Posterior cingulate gyrus (tissue), 11 donors: ENCODE measurements at places on chromosomes 7 and 10.

DNA sequence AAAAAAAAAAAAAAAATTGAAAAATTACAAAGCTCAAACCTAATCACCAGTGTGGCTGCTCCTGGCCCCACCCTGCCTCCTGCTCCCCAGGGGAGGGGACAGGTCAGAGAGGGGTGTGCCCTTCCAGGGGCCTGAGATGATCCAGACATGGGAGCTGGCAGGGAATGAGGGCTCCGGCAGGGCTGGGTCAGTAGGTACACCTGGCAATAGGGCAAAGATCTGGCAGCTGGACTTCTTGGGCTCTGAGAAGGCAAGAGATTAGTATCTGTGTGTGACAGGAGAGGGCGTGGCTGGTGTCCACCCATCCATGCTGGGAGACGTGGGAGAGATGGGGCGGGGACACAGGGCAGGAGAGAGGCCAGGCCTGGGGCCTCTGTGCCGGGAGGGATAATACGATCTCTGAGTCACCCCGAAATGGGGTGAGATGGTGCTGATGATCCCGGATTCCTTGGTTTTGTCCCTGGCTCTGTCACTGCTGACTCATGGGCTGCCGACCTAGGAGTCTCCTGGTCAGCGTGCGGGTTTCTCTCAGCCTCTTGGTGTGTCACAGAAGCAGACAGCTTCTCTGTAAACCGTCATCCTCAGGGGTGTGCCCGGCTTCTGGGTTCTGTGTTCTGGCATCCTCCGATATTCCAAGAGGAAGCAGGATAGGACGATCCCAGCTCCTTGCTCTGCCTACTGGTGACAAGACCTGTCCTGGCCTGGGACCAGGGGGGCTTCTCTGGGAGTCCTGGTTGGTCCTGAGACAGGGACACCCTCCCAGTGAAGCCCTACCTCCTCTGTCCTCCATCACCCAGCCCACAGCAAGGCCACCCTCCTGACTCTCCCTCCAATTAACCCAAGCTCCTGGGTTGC, 8.2 kb upstream of the CLDN4 start:
- DNase-seq = peak; percentile 47

- DNase-seq = peak; percentile 23
Measured at GRCh38 chr7:157684157-157684908, 347.5 kb downstream of the DNAJB6 start.

DNA sequence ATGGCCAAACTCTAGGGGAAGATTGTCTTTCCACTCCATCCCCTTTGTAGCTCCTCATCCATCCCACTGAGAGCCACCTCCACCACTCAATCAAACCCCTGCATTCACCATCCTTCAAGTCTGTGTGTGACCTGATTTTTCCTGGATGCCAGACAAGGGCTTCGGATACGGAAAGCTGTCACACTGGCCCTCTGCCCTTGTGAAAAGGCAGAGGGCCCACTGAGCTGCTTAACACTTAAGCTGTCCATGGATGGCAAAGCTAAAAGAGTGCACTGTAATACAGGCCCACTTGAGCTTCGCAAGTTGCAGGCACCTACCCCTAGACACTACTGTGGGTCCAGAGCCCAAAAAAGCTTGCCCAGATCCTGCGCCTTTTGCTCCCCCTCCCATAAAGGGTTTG, 237.2 kb downstream of the MAGI2 start:
- DNase-seq = no peak

DNA sequence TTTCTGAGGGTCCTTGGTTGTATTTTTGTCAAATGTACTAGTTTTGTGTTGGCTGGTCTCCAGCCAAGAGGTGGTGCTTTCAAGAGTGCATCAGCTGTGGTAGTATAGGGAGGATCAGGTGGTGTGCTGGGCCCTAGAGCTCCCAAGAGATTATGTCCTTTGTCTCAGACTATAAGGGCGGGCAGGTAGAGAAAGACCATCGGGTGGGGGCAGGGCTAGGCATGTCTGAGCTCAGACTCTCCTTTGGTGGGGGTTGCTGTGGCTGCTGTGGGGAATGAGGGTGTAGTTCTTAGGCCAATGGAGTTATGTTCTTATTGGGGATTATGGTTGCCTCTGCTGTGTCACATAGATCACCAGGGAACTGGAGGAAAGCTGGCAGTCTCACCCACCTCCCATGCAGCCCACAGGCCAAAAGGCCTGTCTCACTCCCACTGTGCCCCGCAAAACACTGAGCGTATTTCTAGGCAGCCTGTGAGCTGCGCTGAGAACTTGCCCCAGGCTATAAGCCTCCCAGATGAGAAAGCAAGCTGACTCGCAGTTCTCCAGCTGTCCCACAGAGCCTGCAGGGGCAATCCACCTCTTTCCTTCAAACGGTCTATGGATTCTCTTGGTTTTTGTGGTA, 1066.7 kb downstream of the GRM8 start:
- DNase-seq = no peak

GRCh38 chr7:29988424-29989256, 961 bp downstream of the SCRN1 start:
- peak; percentile 93 for DNase-seq

DNA sequence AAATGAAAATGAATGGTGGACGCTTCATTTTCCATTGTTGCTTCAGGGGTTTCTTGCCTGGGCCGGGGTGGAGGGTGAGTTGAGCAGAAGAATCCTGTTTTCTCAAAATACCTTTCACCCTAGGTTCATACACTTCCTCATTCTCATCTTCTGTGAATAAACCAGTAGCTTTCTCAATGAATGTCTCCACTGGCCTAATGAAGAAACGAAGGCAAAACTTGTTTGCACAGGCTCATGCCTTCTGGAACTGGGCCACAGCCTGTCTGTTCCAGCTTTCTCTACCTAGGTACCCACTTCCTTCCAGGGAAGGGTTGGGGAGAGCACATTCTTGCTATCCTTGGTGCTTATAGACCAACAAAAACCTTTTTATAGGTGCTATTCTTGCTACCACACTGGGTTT, 21.3 kb downstream of the STMP1 start:
- no peak for DNase-seq

- peak; percentile 52 for DNase-seq
Measured at GRCh38 chr10:86400705-86401587, 34.4 kb upstream of the GRID1 start.

GRCh38 chr7:131544449-131545301, 11.8 kb downstream of the PODXL start:
- no peak for DNase-seq

- DNase-seq = no peak
Measured at GRCh38 chr7:27631391-27631790, 31.3 kb downstream of the HIBADH start.

DNA sequence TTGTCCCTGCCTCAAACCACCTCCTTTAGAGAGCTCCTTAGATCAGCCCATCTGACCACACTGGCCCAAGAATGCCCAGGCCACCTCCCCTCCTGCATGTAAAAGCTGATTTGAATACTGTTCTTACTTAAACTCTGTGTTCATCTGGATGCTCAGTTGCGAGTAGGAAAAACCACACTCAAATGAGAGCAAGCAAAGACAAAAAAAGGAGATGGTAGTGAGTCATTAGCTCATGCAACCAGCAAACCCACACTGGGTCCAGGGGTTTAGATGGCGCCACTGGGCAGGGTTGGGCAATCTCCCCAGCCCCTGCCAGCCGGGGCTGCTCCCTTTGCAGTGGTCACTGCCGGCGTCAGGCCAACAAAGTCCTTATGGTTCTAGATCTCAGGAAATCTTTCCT, 32.7 kb downstream of the TSPAN15 start:
- no peak for DNase-seq

GRCh38 chr7:38796626-38797501, 112.1 kb downstream of the VPS41 start:
- DNase-seq = no peak

DNA sequence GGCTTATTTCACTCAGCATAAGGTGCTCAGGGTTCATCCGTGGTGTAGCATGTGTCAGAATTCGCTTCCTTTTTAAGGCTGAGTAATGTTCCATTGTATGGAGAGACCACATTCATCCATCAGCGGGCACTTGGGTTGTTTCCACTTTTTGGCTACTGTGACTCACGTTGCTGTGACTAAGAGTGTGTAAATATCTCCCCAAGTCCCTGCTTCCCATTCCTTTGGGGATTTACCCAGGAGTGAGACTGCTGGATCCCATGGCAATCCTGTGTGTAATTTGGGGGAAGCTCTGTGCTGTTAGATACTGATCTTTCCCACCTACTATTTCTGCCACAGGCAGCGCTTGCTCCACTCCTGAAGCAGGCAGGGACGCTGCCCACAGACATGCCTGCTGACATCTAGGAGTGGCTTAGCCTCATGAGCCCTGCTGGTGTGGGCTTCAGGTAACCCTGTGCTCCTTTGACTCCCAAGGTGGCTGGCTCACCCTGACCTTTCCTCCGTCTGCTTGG, 346.0 kb downstream of the FRMD4A start:
- DNase-seq = no peak

GRCh38 chr10:113865901-113866300, 11.4 kb downstream of the NHLRC2 start:
- no peak for DNase-seq

GRCh38 chr7:35804231-35804970, 3.5 kb downstream of the SEPTIN7 start:
- no peak for DNase-seq

GRCh38 chr10:86965986-86966654, 2.2 kb upstream of the ADIRF start:
- no peak for DNase-seq

DNA sequence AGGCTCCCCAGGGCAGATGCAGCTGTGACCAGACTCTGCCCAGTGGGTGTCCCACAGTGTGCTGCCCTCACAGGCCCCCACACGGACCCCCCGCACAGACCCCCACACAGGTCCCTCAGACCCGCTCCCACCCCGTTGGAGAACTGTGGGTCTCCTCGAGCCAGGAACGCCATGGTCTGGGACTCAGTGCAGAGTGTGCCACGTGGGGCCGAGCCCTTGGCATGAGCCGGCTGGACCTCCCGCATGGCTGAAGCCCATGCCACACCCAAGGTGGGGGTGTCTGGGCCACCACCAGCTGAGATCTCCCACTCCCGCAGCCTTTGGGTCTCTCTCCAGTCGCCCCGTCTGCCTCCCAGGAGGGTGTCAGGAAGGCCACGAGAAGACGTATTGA, 34.3 kb downstream of the JAKMIP3 start:
- peak; percentile 81 for DNase-seq

DNA sequence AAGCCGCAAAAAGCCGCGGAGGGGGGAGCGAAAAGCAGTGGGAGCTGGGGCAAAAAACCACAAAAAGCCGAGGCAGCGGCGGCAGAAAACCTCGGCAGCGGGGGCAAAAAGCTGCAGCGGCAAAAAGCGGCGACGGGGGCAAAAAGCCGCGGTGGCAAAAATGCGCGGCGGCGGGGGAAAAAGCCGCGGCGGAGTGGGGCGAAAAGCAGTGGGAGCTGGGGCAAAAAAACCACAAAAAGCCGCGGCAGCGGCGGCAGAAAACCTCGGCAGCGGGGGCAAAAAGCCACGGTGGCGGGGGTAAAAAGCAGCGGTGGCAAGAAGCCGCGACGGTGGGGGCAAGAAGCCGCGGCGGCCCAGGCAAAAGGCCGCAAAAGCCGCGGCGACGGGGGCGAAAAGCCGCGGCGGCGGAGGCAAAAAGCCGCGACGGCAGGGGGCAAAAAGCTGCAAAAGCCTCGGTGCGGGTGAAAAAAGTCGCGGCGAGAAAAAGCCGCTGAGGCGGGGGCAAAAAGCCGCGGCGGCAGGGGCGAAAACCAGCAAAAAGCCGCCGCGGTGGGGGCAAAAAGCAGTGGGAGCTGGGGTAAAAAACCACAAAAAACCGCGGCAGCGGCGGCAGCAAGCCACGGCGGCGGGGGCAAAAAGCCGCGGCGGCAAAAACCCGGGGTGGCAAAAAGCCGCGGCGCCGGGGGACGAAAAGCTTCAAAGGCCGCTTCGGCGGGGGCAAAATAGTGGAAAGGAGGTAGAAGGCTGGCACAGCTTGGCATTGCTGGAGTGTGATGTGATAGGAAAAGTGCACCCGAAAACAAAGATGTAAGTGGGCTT, 135.9 kb downstream of the ZNF92 start:
- no peak for DNase-seq

DNA sequence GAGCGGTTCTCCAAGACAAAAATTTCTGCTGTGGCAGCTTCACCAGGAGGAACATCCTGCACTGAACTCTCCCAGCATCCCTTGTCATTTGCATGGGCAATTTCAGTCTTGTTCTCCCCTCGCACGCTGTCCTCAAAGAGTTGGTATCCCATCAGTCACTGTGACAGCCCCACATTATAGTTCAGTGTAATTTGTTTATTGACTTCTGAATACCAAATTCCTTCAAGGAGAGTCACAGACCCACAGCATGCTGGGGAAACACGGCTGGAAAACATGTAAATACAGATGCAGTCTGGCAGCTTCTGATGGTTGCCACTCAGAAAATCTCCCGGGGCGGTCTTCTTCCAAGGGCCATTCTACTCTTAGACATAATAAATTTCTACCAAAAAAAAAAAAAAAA, 151.0 kb upstream of the NEBL start:
- no peak for DNase-seq

- no peak for DNase-seq
Measured at GRCh38 chr10:3636356-3637181, 148.4 kb downstream of the KLF6 start.

GRCh38 chr7:93944673-93945072, 23.1 kb downstream of the GNG11 start:
- no peak for DNase-seq

- no peak for DNase-seq
Measured at GRCh38 chr7:132666774-132667172, 90.5 kb upstream of the PLXNA4 start.

DNA sequence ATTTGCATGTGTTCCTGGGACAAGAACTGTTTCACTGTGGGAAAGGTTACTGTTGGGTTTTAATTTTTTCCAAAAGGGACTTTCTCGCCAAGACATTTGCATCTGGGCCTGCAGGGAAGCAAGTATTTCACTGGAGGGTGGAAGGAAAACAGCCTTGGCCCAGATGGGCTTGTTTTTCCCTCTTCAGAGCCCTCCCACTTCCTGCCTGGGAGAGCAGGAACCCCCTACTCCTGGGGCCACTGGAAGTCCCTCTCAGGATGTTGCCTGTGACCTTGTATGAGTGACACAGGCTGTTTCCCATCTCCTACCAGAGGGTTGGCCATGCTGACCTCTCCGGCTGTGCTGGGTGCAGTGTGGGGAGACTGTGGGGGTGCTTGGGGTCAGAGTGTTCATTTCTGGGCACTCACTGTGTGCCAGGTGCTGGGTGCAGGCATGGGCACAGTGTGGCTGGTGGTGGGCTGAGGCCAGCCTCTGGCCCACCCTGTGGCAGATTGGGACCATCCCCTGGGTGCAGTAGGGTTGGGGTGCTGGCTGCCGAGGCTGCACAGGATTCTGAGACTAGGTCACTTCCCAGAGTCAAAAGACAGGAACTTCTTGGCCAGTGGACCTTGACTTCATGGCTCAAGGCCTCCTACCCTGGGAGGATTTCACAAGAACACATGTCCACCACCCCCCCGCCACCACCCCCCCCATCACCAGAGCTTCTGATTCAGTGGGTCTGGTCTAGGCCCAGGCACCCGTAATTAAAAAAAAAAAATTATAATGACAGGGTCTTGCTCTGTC, 10.2 kb downstream of the TSPAN15 start:
- DNase-seq = no peak

GRCh38 chr10:97060441-97061084, 125.2 kb downstream of the SLIT1 start:
- DNase-seq = no peak

DNA sequence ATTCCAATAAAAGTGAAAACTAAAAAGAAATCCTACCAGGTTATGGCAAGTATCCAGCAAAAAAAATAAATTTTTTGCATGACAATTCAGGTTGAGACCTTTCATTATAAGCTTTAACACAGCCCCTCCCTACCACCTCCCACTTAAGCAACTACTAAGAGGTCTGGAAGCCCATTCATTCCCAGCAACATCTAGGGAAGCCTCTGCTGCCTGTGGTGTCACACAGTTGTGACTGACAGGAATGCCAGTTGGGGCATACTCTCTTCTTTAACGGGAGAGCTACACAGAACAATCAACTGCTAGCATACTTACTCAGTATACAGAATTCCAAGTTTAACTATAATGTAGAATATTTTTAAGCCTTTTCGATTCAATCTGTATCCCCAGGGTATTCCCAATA, 27.8 kb downstream of the ABI1 start:
- DNase-seq = no peak
